Mesothelial cell of epicardium (in vitro differentiated cells): ENCODE measurements at places on chromosomes 4 and X. TPM values are rescaled to one million over a fixed set of nuclear protein-coding genes. Genes with fewer than 3 reads are reported as not detected.

AFF2 gene
- 5.8 TPM in 3 replicates for total RNA-seq

TSPYL2 gene
- total RNA-seq = 99.0 to 103 TPM (median 102 TPM) in 3 replicates

MAGEB17 gene
- not detected in 3 replicates for total RNA-seq

LRCH2 gene
- total RNA-seq = 29.1 to 29.5 TPM (median 29.4 TPM) in 3 replicates

- H3K4me1 ChIP-seq = peaks cover 24% of the 10 kb centered on the region
- no peak for DNase-seq
- peak overlapping the region; percentile 52 for H3K27ac ChIP-seq
- peaks cover 8% of the 10 kb centered on the region for H3K36me3 ChIP-seq
- no peaks in the 10 kb centered on the region for H3K27me3 ChIP-seq
- no peak overlapping the region for H3K4me3 ChIP-seq
Measured at GRCh38 chr4:108045687-108046024, 56.0 kb downstream of the HADH start.

GRCh38 chr4:17915439-17915838 is 104.7 kb downstream of the NCAPG start:
- H3K4me3 ChIP-seq = no peak overlapping the region
- peaks cover 27% of the 10 kb centered on the region for H3K36me3 ChIP-seq
- no peak for DNase-seq
- no peak overlapping the region for H3K27ac ChIP-seq

DNA sequence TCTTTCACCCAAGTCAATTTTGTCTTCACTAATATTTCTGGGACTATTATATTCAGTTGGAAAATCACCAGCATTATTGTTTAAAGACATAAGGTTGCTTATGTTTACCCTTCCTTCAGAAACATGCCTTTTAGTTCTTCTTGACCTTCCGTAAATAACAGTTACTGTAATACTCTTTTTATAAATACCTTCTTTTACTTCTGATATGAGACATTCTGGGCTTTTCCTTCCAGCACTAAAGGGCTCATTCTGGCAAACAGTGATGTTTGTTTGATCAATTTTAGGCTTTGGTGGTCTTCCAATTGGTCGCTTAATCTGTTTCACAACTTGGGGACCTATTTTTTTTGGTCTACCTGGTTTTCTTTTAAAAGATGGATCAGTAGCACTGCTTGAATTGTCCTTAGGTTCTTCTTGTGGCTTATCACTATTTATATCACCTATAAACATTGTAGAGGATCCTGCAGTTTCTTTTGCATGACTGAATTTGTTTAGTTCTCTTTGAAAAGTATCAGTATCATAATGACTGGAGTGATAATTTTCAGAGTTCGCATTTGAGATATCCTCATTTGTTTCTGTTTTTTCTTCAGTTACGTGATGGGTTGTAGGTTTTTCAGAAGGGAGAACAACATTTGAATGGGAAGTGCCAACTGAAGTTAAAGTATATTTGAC is 64.8 kb downstream of the NCAPG start:
- H3K4me3 ChIP-seq = no peak overlapping the region
- H3K27me3 ChIP-seq = no peaks in the 10 kb centered on the region
- peaks cover 13% of the 10 kb centered on the region for H3K36me3 ChIP-seq
- no peak for DNase-seq

GRCh38 chr4:100421361-100421978 is 96.4 kb downstream of the EMCN start:
- no peaks in the 10 kb centered on the region for H3K36me3 ChIP-seq
- no peak overlapping the region for H3K27ac ChIP-seq
- no peak overlapping the region for H3K4me3 ChIP-seq

DNA sequence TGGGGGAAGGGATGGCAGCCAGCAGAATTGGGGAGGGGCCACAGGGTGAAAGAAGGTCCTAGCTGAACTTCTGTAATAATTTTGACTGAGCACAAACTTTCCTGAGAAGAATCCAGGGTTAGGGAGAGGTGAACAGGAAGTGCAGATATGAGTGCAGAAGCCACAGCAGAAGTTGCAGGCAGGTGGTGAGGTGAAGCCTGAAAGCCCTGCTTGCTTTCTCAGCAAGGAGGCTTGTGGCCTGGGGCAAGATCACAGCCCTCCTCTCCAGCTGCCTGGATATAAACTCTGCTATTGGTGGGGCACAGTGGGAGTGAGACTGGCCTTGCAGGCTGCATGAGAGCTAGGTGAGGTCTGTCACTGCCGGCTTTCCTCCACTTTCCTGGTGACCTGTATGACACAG is 44.1 kb upstream of the UPRT start:
- H3K4me3 ChIP-seq = no peak overlapping the region
- no peaks in the 10 kb centered on the region for H3K36me3 ChIP-seq
- no peaks in the 10 kb centered on the region for H3K27me3 ChIP-seq
- DNase-seq = no peak
- peak overlapping the region; percentile 47 for H3K27ac ChIP-seq

GRCh38 chrX:16250296-16250695 is 83.0 kb downstream of the MAGEB17 start:
- H3K36me3 ChIP-seq = no peaks in the 10 kb centered on the region
- H3K4me3 ChIP-seq = no peak overlapping the region
- no peaks in the 10 kb centered on the region for H3K4me1 ChIP-seq
- DNase-seq = no peak
- H3K27ac ChIP-seq = no peak overlapping the region
- H3K27me3 ChIP-seq = no peaks in the 10 kb centered on the region

GRCh38 chr4:52789774-52790173 is 38.5 kb upstream of the ERVMER34-1 start:
- no peaks in the 10 kb centered on the region for H3K27me3 ChIP-seq
- H3K27ac ChIP-seq = peak overlapping the region; percentile 30
- no peak overlapping the region for H3K4me3 ChIP-seq
- no peak for DNase-seq
- H3K36me3 ChIP-seq = no peaks in the 10 kb centered on the region

GRCh38 chrX:16188687-16189086 is 21.4 kb downstream of the MAGEB17 start:
- DNase-seq = no peak
- peaks cover 17% of the 10 kb centered on the region for H3K4me1 ChIP-seq
- no peak overlapping the region for H3K4me3 ChIP-seq
- peaks cover 3% of the 10 kb centered on the region for H3K27me3 ChIP-seq
- H3K36me3 ChIP-seq = no peaks in the 10 kb centered on the region

- no peak for DNase-seq
- H3K27me3 ChIP-seq = no peaks in the 10 kb centered on the region
- H3K4me3 ChIP-seq = no peak overlapping the region
- no peak overlapping the region for H3K27ac ChIP-seq
- H3K4me1 ChIP-seq = no peaks in the 10 kb centered on the region
Measured at GRCh38 chrX:7184816-7185215, 36.9 kb upstream of the PUDP start.

- peaks cover 3% of the 10 kb centered on the region for H3K4me1 ChIP-seq
- H3K27ac ChIP-seq = no peak overlapping the region
- no peak for DNase-seq
- H3K36me3 ChIP-seq = no peaks in the 10 kb centered on the region
- no peak overlapping the region for H3K4me3 ChIP-seq
Measured at GRCh38 chr4:137804906-137805495, 272.7 kb upstream of the PCDH18 start.

- peaks cover 28% of the 10 kb centered on the region for H3K27me3 ChIP-seq
- peaks cover 18% of the 10 kb centered on the region for H3K36me3 ChIP-seq
- peak overlapping the region; percentile 95 for H3K27ac ChIP-seq
- DNase-seq = no peak
Measured at GRCh38 chr4:110621328-110621812, 1.5 kb downstream of the PITX2 start.

GRCh38 chr4:145535202-145535601 is 53.5 kb downstream of the SMAD1 start:
- no peak overlapping the region for H3K4me3 ChIP-seq
- H3K27me3 ChIP-seq = no peaks in the 10 kb centered on the region
- no peak overlapping the region for H3K27ac ChIP-seq
- no peak for DNase-seq

GRCh38 chrX:20547611-20548051 is 280.9 kb upstream of the RPS6KA3 start:
- H3K36me3 ChIP-seq = no peaks in the 10 kb centered on the region
- no peak for DNase-seq

- H3K4me1 ChIP-seq = peaks cover 4% of the 10 kb centered on the region
- no peaks in the 10 kb centered on the region for H3K27me3 ChIP-seq
- DNase-seq = no peak
- H3K27ac ChIP-seq = no peak overlapping the region
Measured at GRCh38 chrX:94662689-94663088, 988.7 kb downstream of the FAM133A start.

- peaks cover 4% of the 10 kb centered on the region for H3K27me3 ChIP-seq
- no peak overlapping the region for H3K27ac ChIP-seq
- DNase-seq = no peak
- H3K4me3 ChIP-seq = no peak overlapping the region
- peaks cover 19% of the 10 kb centered on the region for H3K4me1 ChIP-seq
- no peaks in the 10 kb centered on the region for H3K36me3 ChIP-seq
Measured at GRCh38 chr4:102390438-102390837, 45.2 kb upstream of the SLC39A8 start.

- no peaks in the 10 kb centered on the region for H3K4me1 ChIP-seq
- no peak overlapping the region for H3K27ac ChIP-seq
- no peaks in the 10 kb centered on the region for H3K27me3 ChIP-seq
- no peak for DNase-seq
Measured at GRCh38 chr4:114200026-114200425, 220.6 kb upstream of the ARSJ start.

DNA sequence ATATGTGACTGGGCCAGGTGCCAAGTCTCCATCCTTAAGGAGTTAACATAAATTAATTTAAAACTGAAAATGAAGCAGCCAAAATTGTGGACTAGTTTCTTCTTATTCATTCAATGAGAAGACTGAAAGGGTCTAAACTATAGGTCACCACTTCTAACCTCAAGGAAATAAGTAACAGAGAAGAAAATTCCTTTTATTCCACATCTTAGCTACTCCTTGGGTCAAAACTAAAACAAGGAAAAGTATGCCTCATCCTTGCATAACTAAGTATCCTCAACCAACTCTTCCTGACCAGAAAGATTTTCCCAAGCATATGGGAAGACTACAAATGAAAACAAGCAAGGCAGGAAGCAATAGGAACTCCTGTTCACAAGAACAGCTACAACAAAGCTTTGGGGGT is 71.2 kb downstream of the ZNF827 start:
- peaks cover 65% of the 10 kb centered on the region for H3K4me1 ChIP-seq
- no peak for DNase-seq
- peaks cover 18% of the 10 kb centered on the region for H3K36me3 ChIP-seq

DNA sequence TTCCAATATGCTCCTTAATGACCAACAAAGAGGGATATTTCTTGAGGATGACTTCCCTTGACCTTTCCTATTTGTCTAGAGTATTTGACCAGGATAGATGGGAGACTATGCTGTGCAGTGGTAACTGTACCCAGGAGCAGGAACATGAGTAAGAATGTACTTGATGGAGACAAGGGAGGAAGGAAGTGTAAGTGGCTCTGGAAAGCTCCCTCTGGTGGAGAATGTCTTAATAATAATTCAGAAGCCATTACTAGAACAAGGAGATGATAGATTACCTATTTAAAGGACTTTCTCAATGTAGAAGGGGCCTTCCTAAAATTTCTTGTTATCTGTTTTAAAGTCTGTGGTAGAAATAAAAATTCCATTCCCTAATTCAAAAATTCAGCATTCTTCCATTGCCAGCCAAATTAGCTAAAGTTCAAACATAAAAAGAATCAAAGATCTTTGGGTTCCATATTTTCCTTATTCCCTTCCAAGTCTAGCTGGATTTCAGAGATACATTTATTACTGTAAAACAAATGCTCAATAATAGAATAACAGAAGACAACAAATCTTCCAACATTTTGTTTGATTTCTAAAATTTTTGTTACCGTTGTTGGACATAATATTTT is 83.8 kb downstream of the GRID2 start:
- H3K4me3 ChIP-seq = no peak overlapping the region
- no peaks in the 10 kb centered on the region for H3K36me3 ChIP-seq
- H3K27ac ChIP-seq = no peak overlapping the region

GRCh38 chr4:106481801-106482200 is 113.2 kb upstream of the GIMD1 start:
- no peak overlapping the region for H3K27ac ChIP-seq
- H3K36me3 ChIP-seq = no peaks in the 10 kb centered on the region
- H3K4me1 ChIP-seq = no peaks in the 10 kb centered on the region
- H3K27me3 ChIP-seq = no peaks in the 10 kb centered on the region
- no peak for DNase-seq
- no peak overlapping the region for H3K4me3 ChIP-seq

- no peak overlapping the region for H3K4me3 ChIP-seq
- peaks cover 10% of the 10 kb centered on the region for H3K4me1 ChIP-seq
- DNase-seq = no peak
- H3K27ac ChIP-seq = no peak overlapping the region
- no peaks in the 10 kb centered on the region for H3K27me3 ChIP-seq
- peaks cover 25% of the 10 kb centered on the region for H3K36me3 ChIP-seq
Measured at GRCh38 chr4:142248946-142249345, 597.2 kb downstream of the INPP4B start.

DNA sequence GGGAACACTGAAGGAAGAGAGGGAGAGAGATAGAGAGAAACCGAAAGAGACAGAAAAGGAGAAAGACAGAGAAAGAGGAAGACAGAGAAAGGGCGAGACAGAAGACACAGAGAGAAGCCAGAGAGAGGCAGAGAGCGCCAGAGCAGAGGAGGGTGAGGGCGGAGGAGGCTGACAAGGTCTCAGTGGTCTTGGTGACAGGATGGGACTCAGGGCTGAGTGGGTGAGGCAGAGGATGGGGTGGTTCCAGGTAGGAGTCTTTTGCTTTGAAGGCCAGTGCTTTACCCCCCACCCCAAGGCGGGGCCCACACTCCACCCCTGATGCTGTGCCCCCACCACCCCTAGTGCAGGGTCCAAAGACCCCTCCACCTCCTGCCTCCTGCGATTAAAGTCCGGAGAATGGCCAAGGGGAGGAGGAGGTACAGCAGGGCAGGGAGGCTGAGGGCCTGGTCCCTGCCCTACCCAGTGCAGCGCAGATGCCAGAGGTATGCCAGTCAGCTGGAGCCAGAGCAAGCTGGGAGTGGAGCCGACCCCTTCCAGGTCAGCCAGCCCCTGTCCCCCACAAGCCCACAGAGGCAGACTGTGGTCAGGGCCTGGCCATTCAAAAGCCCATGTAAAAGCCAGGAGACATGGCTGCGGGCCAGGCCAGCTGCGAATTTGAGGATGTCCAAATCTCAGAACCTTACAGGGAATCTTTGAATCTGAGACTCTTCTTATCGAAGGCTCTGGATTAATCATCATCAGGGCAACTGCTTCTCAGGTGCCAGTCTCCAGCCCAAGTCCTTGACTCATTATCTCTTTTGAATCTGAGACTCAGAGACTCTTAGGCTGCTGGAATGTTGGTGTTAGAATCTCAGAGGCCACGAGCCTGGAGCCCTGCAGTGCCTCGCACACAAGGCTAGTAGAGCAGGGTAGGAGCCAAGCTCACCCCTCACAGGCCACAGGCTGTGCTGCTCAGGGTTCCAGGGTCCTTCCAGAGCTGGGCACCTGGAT is 758 bp downstream of the IQSEC2 start:
- no peaks in the 10 kb centered on the region for H3K27me3 ChIP-seq
- H3K4me3 ChIP-seq = peak overlapping the region; percentile 39
- H3K36me3 ChIP-seq = peaks cover 2% of the 10 kb centered on the region

GRCh38 chr4:108954880-108955279 is 192.0 kb upstream of the ETNPPL start:
- H3K4me1 ChIP-seq = peaks cover 9% of the 10 kb centered on the region
- no peak for DNase-seq

DNA sequence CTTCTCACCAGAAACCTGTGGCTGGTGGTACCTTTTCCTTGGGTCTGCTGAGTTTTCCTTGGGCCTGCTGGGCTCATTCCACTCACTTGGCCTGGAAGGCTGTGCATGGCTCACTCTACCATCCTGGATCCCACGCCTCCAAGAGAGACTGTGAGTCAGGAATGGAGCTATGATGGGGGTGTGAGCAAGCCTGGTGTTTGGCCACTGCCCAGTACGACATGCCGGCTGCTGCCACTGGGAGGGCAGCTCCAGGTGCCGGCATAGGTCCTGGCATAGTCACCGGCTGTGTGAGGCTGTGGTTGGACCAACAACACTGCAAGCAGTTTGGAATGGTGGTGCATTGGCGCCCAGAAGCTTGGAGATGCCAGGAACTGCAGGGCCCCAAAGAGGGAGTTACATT is 721.7 kb downstream of the PCDH18 start:
- no peak overlapping the region for H3K27ac ChIP-seq
- no peak for DNase-seq
- no peak overlapping the region for H3K4me3 ChIP-seq
